CD4-positive, alpha-beta T cell treated with Interleukin-6 at 100 ng/mL for 8 hours (primary cell): ENCODE measurements at places on chromosomes 5 and 9.

GRCh38 chr5:15933259-15934207, 246.1 kb downstream of the MARCHF11 start:
- no peak for DNase-seq

- no peak for DNase-seq
Measured at GRCh38 chr5:132195727-132196126, 31.9 kb downstream of the P4HA2 start.

DNA sequence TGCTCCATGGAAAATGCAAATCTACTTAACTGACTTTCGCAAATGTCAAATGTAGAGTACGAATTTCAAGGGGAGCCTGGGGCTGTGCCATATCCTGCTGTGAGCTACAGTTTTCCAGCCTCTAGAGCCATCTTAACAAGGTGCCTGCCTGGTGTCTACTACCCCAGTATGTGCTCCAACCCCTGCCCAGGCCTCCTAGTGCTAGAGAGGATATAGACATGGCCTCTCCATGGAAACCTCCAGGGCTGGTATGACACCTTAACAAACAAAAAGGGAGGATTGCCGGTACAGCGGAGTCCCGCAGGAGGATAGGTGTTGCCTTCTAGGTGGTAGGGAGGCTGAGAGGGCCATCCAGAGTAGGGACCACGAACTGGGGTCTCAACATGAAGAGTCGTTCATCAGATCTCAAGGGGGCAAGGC, 13.6 kb upstream of the IL3 start:
- DNase-seq: no peak

- no peak for DNase-seq
Measured at GRCh38 chr5:177600508-177601018, 631 bp downstream of the B4GALT7 start.

DNA sequence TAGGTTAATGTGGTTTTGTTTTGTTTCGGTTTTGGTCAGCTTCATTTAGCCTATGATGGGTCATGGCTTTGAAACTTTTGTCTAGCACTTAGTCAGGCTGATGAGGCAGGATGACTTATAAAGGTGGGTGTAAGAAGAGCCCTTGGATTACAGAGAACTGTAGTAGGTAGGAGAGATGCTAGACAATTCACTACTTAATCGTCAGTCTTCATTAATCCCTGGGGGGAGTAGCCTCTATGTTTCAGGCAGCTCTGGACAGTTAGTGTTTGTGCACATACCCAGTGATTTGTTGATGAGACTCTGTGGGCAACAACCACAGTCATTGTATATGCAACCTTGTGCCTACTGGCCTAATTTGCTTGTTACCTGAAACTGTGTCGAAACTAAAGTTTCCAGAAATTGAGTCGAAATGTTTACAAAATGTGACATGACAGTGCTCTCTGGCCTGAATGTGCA, 113.3 kb downstream of the MTREX start:
- no peak for DNase-seq
